ENCODE measurements at places on chromosomes 7 and 10.

DNA sequence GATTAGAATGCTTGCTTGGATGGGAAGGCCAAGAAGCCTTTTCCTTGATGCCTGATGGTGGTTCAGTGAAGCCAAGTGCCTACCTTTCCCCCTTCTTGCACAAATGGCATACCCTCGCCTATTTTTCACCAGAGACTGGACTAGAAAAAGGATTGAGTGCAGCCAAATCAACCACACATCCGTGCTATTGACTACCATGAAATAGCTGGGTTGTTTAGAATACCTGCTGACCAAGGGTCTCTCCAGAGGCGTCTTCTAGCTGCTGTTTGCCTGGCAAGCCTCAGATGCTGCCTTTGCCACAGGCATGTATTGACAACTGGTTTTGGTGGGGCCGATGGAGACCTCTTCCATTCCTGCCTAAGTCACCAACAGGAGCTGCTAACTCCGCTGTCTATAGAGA lies 146.5 kb downstream of the NRF1 start:
- DNase-seq: no peak

DNA sequence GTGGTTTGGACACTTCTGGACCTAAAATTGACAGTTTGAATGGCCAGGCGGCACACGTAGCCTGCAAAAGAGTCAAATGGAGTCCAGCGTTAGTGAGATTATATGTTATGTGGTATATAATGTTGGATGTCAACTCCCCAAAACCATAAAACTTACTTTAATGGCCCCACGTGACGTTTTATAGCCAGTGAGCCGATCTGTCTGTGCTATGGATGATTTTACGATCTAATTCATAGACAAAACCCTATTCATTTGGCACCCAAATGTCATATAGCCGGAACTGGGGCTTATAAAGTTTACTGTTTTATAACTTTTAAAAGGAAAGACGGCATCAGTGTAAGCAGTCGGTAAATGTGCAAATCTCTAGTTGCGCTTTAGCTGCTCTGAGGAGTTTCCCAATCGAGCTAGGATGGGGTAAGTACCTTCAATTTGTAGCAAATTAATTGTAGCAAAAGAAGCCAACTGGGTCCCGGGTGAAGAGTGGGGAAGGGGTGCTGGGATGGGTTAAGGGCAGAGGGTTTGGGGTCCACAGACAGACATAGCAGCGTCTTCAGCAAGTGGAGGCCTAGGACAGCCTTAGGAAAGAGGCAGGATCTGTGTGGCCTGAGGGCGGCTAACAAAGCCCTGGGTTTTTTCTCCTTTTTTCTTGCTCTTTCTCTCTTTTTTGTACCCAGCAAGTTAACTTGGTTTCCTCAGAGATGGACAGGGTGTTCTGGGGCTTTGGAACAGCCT lies 3.2 kb downstream of the HOXA5 start:
- no peak for DNase-seq

DNA sequence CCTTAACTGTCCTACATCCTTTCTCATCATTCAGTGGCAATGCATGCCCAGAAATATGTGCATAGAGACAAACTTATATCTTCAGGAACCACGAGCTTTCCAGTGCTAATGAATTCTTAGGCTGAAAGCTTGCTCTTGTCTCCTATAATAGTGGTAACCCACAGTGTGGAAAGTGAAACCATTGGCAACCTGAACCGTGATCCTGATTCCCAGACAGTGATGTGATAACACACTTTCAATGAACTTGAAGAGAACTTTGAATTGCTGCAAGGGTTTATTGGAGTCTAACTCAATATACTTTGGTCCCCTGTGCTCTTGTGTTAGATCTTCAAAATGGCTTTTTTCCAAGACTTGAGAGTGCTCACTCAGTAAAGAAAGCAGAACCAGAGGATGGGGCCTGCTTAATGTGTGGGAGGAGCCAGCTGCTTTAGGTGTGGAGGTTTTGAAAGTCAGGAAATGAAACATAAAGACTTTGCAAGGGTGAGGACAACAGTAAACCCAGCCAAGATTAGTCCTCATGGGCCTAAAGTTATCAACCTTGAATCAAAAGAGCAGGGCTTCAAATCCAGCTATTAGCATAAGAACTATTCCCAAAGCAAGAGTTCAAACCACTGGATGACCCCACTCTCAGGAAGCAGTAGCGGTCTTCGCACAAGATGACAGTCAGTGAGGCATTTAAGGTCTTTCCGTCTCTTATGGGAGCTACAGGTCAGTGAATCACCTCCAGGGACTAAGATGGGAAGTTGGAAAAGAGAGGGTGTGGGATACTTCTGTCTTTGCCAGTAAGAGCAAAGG lies 332.4 kb upstream of the NRP1 start:
- DNase-seq: no peak

DNA sequence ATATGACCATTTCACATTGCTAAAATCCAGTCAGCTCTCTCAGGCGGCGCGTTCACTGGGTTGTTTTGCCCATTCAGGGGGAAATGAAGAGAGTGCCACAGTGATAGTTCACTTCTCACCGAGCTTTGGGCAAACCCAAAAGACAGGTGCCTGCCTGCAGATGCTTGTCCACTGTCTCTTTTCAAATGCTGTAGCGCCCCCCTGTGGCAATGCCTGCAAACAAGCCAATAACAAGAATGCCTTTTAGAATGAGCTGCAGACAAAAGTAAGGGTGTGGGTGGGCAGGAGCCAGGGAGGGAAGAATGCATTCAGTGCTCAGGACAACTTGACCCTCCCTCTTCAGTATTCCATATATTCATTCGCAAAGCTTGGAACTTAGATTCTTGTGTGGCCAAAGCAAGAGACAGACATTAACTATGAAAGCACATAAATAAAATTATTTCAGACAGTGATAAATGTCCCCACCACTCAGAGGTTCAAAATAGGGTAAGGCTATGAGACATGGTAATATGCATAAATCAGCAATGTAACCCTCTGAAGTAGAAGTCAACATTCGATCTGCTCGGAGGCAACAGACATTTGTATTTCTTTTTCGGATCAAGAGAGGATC lies 86.9 kb downstream of the JAZF1 start:
- peak; percentile 57 for DNase-seq

DNA sequence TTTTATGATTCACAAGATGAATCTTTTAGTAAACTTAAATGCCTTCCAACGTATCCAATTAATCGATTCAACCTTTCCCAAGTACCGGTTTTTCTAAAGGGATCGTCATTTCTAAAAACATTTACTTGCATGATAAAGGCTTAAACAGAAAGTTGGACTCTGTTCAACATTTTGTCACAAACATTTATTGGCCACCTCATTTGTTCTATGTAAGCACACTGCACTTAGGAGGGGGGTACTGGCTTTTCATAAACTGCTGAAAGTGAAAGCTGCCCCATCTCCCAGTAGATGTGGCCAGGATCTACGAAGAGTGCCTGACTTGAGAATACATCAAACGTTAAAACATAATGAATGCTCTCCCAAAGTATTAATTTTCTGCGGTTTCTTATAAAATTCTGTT lies 37.3 kb upstream of the LAMB4 start:
- DNase-seq: no peak

GRCh38 chr7:1853431-1853985 lies 183.4 kb downstream of the ELFN1 start:
- DNase-seq: no peak

DNA sequence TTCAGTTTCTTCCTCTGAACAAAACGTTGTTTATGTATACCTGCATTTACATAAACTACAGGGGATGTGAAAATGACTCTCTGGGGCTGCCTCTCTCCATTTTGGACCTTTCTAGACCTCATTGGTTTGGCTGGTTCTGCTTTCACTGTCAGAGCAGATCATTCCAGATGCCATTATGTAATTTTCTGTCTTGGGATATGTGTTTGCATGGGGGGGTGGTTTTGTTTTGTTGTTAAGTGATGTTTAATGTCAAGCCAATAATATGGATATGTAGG lies 172.4 kb downstream of the LRRC4 start:
- no peak for DNase-seq

GRCh38 chr7:143436325-143436946 lies 6.8 kb upstream of the TAS2R60 start:
- no peak for DNase-seq

GRCh38 chr10:126179637-126180036 lies 208.6 kb downstream of the ADAM12 start:
- no peak for DNase-seq

- no peak for DNase-seq
Measured at GRCh38 chr10:15715619-15716227, 4.0 kb downstream of the ITGA8 start.

GRCh38 chr7:121337398-121337797 lies 8.6 kb downstream of the WNT16 start:
- DNase-seq: no peak

DNA sequence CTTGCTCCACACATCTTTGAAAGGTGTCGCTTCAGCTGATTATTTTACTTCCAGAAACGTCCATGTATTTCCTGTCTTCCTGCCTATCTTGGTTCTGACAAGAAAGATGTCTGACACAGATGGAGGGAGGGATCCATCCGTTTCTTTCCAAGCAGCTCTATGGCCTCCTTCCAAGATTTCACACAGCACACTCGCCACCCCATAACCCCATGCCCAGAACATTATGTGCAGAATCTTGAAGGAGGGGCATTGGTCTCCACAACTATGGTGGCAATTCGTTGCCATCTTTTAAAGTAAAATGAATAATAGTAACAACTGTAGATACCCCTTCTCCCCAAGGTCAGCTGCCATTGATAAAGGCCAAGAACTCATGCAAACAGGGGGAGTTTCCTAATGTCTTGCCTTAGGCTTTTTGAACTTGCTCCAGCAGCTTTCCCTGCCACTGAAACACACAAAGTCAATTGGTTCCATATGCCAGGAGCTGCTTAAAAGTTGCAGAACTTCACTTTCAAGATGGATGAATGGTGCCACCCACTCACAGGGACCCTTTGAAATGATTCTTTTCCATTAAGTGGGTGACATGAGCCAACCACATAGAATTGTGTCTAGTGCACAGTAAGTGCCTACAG lies 60.0 kb downstream of the VSTM4 start:
- no peak for DNase-seq

GRCh38 chr7:76233538-76234281 lies 32.0 kb downstream of the SRRM3 start:
- no peak for DNase-seq

- DNase-seq: no peak
Measured at GRCh38 chr10:21604651-21605050, 70.6 kb downstream of the MLLT10 start.

DNA sequence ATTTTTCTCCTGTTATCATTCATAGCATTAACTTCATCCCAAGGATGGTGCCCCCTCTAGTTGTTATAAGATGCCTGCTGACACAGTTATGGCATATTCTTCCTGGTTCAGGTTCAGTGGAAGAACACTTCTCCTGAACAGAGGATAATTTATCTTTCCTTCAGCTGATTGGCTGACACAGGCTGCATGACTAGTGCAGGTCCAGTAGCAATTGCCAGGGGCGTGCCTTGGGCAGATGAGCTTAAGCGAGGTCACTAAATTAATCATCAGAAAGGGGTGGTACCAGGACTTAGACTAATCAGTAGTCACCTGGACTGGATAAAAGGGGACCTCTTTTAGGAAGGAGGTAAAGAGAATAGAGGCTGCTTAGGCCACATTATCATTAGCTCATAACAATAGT lies 42.3 kb downstream of the BZW2 start:
- DNase-seq: no peak
